ENCODE measurements at places on chromosomes 12 and 14.

- DNase-seq, result no peak
Observed at GRCh38 chr14:64549791-64550620, at the start of gene PPP1R36. Gene PPP1R36, plus strand, starts transcription at chr14:64549961. Its CDS starts 37 bp downstream, at chr14:64549998.

- no peak for DNase-seq
Observed at GRCh38 chr12:111781085-111781658, 14.4 kb downstream of the ALDH2 start.

DNA sequence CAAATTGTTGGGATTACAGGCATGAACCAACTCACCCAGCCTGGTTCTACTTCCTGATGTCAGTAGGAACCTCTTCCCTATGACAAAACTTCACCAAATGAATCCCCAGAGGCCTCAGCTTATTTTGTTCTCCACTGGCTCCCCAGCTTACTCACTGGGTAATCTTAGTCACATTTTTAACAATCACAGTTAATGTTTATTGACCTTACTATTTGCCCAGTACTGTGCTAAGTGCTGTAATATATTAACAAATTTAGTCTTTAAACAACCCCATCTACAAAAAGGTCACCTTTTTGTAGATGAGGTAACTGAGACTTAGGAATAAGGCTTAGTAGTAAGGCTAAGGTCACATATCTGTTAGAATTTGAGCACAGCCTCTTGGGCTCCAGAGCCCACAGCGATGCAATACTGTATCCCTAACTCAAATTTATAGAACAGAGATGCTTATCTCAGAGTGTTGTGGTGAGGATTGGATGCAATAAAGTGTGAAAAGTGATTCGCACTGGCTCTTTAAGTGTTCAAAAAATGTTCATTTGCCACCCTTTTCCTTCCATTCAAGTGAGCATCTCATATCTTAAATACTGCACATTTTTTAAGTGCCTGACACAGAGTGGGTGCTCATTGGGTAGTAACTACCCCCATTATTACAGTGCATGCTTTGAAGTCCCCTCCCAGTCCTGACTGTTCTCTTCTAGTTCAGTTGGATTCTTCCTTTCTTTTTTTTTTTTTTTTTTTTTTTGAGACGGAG lies 146.4 kb upstream of the ARHGAP5 start:
- DNase-seq, result no peak

- DNase-seq, result peak; percentile 45
Observed at GRCh38 chr14:34489324-34489723, 27.3 kb upstream of the SPTSSA start.

DNA sequence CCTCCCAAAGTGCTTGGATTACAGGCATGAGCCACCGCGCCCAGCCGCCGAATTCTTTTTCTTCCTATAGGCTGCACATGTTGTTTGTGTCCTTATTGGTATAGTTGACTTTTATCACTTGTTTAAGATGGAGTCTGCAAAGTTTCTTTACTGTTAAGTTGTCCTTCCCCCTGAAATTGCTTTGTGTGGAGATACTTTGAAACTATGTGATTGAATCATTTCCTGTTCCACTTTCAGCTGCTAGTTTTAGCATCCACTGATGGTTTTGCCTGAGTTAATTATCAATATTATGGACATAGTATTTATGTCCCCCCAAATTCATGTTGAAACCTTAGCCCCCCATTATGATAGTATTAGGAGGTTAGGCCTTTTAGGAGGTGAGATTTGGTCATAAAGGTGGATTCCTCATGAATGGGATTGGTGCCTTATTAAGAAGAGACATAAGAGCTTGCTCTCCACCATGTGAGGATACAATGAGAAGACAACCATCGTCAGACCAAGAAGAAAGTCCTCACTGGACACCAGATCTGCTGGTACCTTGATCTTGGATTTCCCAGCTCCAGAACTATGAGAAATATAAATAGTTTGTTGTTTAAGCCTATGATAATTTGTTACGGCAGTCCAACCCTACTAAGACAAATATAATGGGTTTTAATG lies 34.9 kb downstream of the PPHLN1 start:
- DNase-seq, result peak; percentile 35

- no peak for DNase-seq
Observed at GRCh38 chr14:54000341-54000811, 43.8 kb upstream of the BMP4 start.

- DNase-seq, result no peak
Observed at GRCh38 chr12:48193623-48194022, 9.5 kb downstream of the OR10AD1 start.

- no peak for DNase-seq
Observed at GRCh38 chr14:93430315-93431035, at the start of gene UNC79. Gene UNC79, plus strand, starts transcription at chr14:93430939. Its CDS starts 91 bp downstream, at chr14:93431030.

DNA sequence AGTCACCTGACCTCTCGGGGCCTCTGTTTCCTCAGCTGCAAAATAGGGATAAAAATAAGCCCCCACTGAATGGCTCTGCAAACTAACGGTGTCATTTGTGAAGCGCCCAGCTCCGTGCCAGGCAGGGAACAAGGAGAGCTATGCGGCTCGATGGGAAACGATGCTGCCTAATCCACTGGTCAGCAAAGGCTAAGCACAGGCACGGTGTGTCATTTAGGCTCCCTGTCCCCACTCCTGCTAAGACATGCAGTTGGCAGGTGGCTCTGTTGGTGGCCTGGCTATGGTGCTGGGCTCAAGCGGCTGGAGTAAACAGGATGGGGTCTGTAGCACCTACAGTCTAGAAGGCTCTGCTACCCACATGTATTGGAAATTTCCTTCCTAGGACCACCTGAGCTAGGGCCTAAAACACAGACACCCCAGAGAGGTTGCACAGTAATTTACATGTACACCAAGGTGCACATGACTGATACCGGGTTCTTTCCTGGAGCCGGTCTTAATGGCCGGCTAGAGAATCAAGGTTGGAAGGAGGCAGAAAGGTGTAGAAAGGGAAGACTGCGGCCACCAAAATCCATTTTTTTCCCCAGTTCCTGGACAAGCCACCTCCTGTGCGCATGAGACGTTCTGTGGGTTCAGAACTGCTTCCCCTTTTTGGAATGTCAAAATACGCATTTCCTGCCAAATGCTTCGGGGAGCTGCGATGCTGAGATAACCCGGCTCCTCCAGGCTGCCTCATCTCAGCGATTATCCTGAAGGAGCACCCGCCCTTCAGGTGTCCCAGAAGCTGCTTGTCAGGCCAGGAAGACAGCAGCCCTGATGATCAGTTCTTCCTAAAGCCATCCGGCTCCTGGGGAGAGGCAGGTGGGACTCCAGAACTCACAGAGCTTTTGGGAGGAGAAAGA lies 1.0 kb downstream of the CACNA2D4 start:
- DNase-seq, result peak; percentile 87

DNA sequence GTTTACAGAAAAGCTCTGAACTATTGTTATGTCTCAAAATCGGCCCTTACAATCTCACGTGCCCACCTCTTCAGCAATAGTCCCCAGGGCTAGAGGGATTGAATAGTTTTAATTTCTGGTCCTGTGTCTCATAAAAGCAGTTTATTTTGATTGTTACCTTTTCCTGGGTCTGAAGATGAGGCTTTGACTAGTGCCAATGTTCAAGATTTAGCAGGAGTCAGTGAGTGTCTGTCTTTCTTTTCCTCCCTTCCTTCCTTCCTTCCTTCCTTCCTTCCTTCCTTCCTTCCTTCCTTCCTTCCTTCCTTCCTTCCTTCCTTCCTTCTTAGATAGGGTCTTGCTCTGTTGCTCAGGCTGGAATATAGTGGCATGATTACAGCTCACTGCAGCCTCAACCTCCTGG lies 24.7 kb upstream of the SOCS2 start:
- no peak for DNase-seq

DNA sequence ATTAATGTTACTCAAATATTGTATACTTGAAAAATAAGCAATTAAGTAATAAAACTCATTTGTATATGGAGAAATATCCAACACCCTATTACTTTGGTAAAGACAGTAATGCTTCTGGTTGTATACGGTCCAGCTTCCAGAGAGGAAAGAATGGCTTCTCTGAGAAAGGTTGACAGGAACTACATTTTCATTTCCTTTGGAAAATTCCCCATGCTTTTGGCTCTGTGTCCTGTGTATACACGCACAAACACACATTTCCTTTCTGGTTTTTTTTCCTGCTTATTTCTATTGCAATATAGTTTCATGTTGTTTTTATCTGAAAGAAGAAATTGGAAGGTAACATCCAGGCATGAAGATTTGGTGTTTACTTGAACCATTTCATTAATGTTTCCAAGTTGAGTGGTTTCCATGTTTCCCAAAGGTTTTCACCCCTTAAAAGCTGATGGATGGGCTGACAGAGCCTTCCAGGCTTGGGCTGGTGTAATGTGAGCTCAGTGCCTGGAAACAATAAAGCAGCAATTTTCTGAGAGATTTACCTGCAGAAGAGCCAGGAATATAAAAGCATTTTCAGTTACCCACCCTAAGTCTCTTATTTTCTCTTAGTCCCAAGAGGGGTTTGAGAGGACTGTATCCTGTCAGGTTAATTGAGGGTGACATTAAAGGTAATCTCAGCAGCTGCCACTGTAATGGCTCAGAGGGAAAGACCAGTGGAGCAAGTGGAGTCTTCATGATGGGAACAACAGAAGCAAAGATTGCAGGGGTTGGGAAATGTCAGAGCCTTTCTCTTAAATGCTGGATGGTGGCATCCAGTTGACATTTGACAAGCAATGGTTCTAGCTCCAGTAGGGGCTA lies 33.4 kb upstream of the TMTC1 start:
- no peak for DNase-seq

DNA sequence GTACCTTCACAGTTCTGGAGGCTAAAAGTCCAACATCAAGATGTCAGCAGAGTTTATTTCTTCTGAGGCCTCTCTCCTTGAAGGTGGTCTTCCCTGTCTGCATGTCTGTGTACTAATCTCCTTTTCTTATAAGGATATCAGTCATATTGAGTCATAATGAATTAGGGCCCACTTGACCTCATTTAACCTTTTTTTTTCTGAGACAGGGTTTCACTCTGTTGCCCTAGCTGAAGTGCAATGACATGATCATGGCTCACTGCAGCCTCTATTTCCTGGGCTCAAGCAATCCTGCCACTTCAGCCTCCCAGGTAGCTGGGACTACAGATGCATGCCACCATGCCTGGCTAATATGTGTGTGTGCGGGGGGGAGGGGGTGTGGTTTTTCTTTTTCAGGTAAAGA lies 41.7 kb downstream of the PPM1H start:
- no peak for DNase-seq

GRCh38 chr12:28023156-28023887 lies 50.8 kb upstream of the PTHLH start:
- DNase-seq, result peak; percentile 43

DNA sequence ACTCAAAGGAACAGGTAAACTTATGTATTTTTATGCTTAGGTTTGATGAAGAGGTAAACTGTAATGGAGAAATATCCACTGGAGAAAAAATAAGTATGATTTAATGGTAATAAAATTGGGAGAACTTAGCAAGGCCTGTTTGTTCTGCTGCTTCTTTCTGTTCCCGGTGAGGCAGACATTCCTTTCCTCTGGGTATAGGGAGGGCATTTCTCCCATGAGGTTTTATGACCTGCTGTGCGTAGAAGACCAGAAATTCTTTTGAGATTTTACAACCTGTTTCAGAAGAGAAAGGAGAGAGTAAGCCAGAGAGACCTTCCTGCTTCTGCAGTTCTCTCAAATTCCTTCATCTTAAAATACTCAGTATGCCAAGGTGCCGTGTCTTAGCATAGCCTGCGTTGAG lies 139.4 kb upstream of the RMST start:
- DNase-seq, result no peak

- DNase-seq, result no peak
Observed at GRCh38 chr12:92063641-92064040, 82.0 kb downstream of the BTG1 start.

- peak; percentile 39 for DNase-seq
Observed at GRCh38 chr12:8629486-8630033, 16.9 kb upstream of the AICDA start.

- no peak for DNase-seq
Observed at GRCh38 chr12:55227643-55228042, 6.8 kb downstream of the OR10A7 start.

- DNase-seq, result no peak
Observed at GRCh38 chr12:29425722-29426121, 44.8 kb upstream of the ERGIC2 start.

- peak; percentile 76 for DNase-seq
Observed at GRCh38 chr12:48996794-48997718, 2.1 kb downstream of the DDN start.

GRCh38 chr12:101828463-101829196 lies 2.1 kb downstream of the GNPTAB start:
- no peak for DNase-seq

Data from MV-4-11 (cell line).